ENCODE measurements at places on chromosomes 1 and 21. TPM values are rescaled to one million over a fixed set of nuclear protein-coding genes. Genes with fewer than 3 reads are reported as not detected.

DNA sequence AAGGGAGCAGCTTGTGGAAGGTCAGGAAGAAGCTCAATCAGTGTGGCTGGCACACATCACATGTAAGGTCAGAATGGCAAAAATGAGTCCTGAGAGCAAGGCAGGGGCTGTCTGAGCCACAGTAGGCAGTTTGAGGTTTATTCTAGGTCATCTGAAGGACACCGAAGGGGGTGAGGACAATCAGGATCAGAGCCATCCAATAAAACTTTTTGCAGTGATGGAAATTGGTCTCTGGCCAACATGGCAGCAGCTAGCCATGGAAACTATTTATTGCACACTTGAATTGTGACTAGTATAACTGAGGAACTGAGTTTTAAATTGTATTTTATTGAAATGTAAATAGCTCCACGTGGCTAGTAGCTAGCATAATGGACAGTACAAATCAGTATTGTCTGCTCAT is 97.0 kb upstream of the CACNA1E start:
- no peak for DNase-seq

The ADAMTS5 gene
- total RNA-seq = not detected

GRCh38 chr21:33412832-33413519 is 9.8 kb downstream of the IFNGR2 start:
- DNase-seq = no peak

The AQP10 gene
- 0.24 TPM for total RNA-seq

The ZNF683 gene
- total RNA-seq = not detected

DNA sequence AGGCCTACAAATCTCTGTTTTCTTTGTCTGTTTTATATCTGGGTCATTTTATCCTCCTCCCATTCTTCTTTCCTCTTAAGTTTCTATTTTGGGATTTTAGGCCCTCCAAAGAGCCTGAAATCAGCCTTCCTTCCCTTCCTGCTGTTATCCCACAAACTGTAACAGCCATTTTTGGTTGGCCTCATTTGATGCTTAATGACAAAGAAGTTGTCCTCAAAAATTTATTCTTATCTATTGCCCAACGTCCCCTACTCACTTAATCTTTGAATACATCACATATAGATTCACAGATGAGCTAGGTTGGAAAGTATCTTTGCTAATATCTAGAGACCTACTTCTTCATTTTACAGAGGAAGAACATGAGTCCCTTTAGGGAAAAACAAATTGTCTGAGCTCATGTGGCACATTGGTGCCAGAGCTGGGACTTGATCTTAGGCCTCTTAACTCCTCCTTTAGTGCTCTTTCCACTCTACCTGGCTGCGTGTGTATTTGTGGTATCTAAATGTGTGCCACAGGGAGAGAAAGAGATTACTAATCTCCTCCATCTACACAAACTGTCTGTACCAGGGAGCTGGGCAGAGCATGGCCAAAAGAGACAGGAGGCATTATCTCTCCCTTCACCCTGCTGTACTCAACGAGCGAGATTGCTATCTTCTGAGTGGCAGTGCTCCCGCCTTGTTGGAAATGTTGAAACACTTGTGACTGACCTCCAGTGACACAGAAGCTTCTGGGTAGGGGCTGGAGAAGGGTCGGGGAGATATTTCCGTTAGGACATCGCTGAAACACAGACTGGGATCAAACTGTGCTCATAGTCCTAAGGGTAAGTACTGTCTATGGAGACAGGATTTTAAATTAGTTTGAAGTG is 30.1 kb downstream of the RHEX start:
- no peak for DNase-seq
